ENCODE measurements at places on chromosomes 1 and 21. TPM values are rescaled to one million over a fixed set of nuclear protein-coding genes. Genes with fewer than 3 reads are reported as not detected.

IQGAP3 gene
- total RNA-seq = not detected

SEC16B gene
- total RNA-seq = 3.0 TPM

TMEM63A gene
- 79.3 TPM for total RNA-seq

ASPM gene
- 0.33 TPM for total RNA-seq

ILDR2 gene
- total RNA-seq = 13.0 TPM

GFI1 gene
- 0.30 TPM for total RNA-seq

SIM2 gene
- not detected for total RNA-seq

ADORA1 gene
- 1.3 TPM for total RNA-seq

LSS gene
- 80.9 TPM for total RNA-seq

RWDD3 gene
- total RNA-seq = 16.0 TPM

- no peak overlapping the region for H3K4me3 ChIP-seq
- no peak for DNase-seq
- H3K36me3 ChIP-seq = no peaks in the 10 kb centered on the region
Observed at GRCh38 chr1:185627171-185627570, 107.0 kb upstream of the HMCN1 start.

DNA sequence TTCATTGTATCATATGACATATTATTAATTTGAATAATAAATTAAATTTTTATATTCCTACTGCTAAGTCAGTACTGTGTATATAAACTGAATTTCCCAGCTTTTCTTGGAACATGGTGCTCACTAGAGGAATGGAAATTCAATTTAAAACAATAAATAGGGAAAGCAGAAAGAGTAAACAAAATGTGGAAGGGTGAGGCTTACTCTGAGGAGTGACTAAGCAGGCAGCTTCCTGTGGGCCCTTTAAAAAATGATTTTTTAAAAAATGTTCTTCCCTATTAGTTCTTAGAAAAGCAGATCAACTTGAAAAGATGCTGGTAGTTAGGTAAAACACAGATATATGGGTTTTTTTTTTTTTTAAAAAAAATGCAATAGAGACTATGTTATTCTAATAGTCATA is 49.5 kb upstream of the S1PR1 start:
- H3K27ac ChIP-seq = no peak overlapping the region
- H3K27me3 ChIP-seq = no peaks in the 10 kb centered on the region
- H3K36me3 ChIP-seq = no peaks in the 10 kb centered on the region
- H3K4me3 ChIP-seq = no peak overlapping the region

- no peaks in the 10 kb centered on the region for H3K27me3 ChIP-seq
- DNase-seq = no peak
- peaks cover 2% of the 10 kb centered on the region for H3K4me1 ChIP-seq
- no peak overlapping the region for H3K27ac ChIP-seq
- H3K4me3 ChIP-seq = no peak overlapping the region
- no peaks in the 10 kb centered on the region for H3K36me3 ChIP-seq
Observed at GRCh38 chr1:66335859-66336640, 197.9 kb upstream of the SGIP1 start.

DNA sequence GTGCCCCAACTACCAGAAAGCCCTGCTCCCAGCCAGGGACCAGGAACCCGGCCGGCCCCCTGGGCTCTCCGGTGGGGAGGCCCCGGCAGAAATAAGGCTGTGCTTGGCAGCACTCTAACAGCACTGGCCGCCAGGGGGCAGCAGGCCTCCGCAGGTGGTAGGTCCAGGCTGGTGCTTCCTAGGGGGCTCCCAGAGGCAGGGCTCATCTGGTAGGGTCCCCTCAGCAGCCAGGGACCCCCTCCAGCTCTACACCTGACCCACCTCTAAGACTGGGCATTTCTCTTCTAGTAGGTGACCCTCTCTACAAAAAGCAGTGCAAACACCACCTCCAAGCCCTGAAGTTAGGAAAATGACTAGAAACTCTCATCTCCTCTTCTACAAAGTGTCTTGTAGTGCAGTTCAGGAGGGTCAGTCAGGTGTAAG is 85.6 kb downstream of the STUM start:
- no peaks in the 10 kb centered on the region for H3K27me3 ChIP-seq
- no peak overlapping the region for H3K4me3 ChIP-seq
- no peaks in the 10 kb centered on the region for H3K36me3 ChIP-seq
- peak; percentile 90 for DNase-seq

DNA sequence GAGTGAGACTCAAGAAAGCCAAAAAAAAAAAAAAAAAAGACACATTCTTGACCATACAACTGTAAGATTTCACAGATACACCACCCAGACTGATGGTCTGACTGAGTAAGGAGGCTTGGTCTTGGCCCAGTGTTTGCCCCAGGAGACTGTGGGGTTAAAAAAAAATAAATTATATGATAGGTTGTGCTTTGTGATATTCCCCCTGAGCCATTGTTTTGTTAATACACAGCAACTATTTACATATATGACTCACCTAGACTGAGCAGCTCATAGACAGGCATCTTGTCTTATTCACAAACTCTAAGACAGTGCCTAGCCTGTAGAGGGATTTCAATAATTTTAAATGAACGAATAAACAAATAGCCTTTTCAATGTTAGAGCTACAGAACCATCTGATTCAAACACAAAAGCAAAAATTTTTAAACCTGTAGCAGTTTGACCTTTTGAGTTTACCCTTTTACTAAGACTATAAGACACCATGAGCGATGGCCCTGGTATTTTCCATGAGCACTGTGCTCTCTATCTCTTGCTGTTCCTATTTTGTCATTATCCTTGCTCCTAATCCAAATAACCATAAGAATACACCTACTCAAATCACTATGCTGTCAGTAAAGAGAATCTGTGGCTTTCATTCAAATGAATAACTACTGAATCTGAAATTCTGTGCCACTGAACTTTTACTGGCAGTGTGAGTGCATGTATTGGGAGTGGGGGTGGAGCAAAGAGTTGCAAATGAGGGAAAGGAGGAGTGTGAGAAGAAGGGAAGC is 199.4 kb upstream of the PTBP2 start:
- H3K4me3 ChIP-seq = no peak overlapping the region
- H3K4me1 ChIP-seq = no peaks in the 10 kb centered on the region
- no peak for DNase-seq
- no peaks in the 10 kb centered on the region for H3K27me3 ChIP-seq
- H3K27ac ChIP-seq = no peak overlapping the region

GRCh38 chr1:209456878-209457277 is 126.6 kb upstream of the CAMK1G start:
- H3K27me3 ChIP-seq = no peaks in the 10 kb centered on the region
- no peak overlapping the region for H3K4me3 ChIP-seq
- no peak overlapping the region for H3K27ac ChIP-seq
- no peak for DNase-seq

DNA sequence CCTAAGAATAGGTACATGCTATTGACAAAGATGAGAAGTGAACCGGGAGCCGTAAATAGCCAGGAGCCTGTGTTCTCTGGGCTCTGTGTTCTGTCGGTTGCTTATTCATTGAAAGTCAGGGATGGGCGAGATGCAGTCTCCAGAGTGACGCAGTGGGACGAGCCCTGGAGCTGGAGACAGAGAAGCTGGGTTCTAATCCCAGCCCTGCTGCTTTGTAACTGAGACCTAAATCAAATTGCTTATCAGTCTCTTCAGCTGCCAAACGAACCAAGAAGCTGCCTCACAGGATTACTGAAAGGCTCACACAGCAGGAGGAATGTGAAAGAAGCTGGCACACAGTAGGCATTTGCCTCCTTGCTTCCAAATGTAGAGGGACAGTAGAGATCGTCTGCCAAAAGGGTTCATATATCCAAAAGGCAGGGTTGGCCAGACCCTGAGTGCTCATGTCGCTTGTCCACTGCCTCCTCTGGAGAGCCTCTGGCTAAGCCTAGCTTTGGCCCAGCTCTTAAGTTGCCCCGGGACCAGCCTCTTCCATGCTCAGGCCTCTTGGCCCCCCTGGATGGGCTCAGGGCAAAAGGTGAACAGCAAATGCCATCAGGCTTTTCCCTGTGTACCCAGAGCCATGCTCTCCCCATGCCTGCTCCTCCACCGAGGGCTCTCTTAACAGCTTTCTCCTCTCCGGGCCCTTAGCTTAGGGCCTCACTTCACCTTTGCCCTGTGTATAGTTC is 134.2 kb upstream of the IPO9 start:
- H3K27ac ChIP-seq = no peak overlapping the region
- H3K27me3 ChIP-seq = no peaks in the 10 kb centered on the region
- no peaks in the 10 kb centered on the region for H3K36me3 ChIP-seq
- no peak overlapping the region for H3K4me3 ChIP-seq
- DNase-seq = no peak

DNA sequence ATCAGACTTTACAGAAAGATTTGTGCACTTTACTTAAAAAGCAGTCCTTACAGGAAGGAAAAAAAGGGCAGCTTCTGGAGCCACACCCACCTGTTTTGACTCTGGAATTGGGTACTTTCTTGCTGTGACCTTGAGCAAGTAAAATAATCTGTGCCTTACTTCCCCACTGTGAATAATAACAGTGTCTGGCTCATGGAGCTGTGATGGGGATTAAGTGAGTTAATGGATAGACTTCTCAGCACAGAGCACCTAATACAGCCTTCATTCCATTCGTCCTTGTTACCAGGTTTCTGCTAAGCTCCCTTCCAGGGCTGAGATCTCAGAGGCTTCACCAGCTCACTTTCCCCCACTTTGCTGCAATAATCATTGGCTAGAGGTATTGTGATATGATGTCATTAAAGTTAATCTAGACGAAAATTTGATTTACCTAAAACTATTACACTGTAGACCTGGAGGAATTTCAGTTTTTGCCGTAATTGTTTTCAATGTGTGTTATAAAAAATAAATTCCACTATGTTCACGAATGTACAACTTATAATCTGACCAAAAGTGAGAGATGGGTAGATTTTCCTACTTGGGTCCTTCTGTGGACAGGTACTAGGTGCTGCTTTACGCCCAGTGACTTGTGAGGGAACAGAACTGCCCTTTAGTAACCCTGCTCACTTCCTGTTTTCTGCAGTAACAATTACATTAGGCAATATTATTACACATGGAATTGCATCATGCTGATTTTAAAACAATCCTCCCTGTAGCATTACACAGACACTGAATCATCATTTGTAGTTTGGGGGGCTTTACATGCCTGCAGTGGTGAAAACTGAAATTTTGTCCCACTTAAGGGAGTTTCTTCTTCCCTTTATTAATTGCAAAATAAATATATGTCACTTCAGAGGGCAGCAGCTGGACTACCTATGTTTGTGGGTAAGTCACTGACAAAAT is 19.7 kb upstream of the ABCG1 start:
- no peak overlapping the region for H3K4me3 ChIP-seq
- no peak for DNase-seq
- peak overlapping the region; percentile 43 for H3K27ac ChIP-seq
- H3K36me3 ChIP-seq = no peaks in the 10 kb centered on the region
- peaks cover 5% of the 10 kb centered on the region for H3K4me1 ChIP-seq

GRCh38 chr1:14912839-14913481 is 240.6 kb upstream of the TMEM51 start:
- no peak overlapping the region for H3K4me3 ChIP-seq
- H3K36me3 ChIP-seq = no peaks in the 10 kb centered on the region
- DNase-seq = no peak
- H3K4me1 ChIP-seq = peaks cover 15% of the 10 kb centered on the region
- no peaks in the 10 kb centered on the region for H3K27me3 ChIP-seq

DNA sequence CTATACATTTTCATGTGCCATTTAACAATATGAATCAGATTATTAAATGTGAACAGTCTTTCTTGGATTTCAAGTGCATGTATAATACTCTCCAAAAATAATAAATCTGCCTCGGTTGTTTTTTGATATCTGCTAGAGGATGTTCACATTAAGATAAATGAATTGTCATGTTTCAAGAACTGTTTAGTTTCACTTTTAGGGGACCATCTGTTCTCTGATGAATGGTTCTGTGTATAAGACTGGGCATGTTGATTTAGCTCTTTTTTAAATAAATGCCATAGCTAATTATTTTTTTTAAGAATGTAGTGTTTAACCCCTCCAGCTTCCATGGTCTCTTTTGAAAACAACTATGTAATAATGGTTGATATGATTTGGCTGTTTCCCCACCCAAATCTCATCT is 1245.1 kb upstream of the ADGRL4 start:
- DNase-seq = no peak
- no peak overlapping the region for H3K4me3 ChIP-seq
- no peaks in the 10 kb centered on the region for H3K36me3 ChIP-seq
- H3K27me3 ChIP-seq = no peaks in the 10 kb centered on the region

GRCh38 chr1:50959913-50960844 is at the start of gene FAF1:
Gene FAF1 (minus strand): TSS chr1:50960267. CDS start chr1:50959811, 456 bp downstream.
- H3K27me3 ChIP-seq = no peaks in the 10 kb centered on the region
- H3K4me3 ChIP-seq = peak within 1 kb of the TSS; percentile 70
- H3K4me1 ChIP-seq = no peaks in the 10 kb centered on the region
- no peak within 1 kb of the TSS for H3K27ac ChIP-seq

DNA sequence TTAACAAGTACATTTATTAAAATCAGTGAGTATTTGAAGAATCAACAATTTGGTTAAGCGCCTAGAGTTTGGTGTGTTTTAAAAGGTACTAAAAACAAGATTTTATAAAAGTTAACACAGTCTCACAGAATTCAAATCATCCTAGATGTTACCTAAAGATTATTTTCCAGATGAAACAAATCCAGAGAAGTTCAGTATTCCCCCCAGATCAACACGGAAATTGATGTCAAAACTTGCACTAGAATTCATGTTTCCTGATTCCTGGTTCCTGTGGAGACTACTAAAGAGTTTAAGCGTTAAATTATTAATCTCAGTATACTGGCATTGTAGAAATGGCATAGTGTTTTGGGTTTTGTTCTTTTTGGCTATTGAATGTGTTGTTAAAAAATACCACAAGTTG is 1.4 kb downstream of the PTBP2 start:
- H3K27ac ChIP-seq = no peak overlapping the region
- peaks cover 5% of the 10 kb centered on the region for H3K4me1 ChIP-seq
- peak overlapping the region; percentile 67 for H3K4me3 ChIP-seq
- H3K36me3 ChIP-seq = no peaks in the 10 kb centered on the region

- no peak overlapping the region for H3K27ac ChIP-seq
- no peak overlapping the region for H3K4me3 ChIP-seq
- H3K27me3 ChIP-seq = no peaks in the 10 kb centered on the region
- peaks cover 15% of the 10 kb centered on the region for H3K4me1 ChIP-seq
- no peak for DNase-seq
Observed at GRCh38 chr1:225757927-225758656, 19.5 kb upstream of the SRP9 start.

- peak overlapping the region; percentile 89 for H3K27ac ChIP-seq
- H3K36me3 ChIP-seq = no peaks in the 10 kb centered on the region
- peaks cover 4% of the 10 kb centered on the region for H3K4me1 ChIP-seq
- peak overlapping the region; percentile 93 for H3K4me3 ChIP-seq
Observed at GRCh38 chr1:244450597-244451538, 841 bp downstream of the ADSS2 start.

DNA sequence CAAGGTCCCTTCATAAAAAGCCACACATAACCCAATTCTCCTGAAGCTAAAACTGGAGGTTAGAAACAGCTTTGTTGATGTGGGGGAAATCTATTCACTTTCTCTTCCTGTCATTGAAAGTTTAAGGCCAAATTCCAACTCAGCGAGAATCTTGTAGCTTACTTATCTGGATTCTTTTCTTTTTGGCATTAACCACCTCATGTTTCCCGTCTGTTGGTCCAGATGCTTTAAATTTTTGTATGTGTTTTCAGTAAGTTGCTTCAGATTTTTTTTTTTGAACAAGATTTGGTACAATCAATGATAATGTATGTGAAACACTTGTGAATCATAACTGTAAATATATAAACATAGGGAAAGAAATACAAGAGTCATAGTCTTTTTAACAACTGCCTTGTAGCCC is 33.7 kb upstream of the NEK7 start:
- no peak for DNase-seq
- no peak overlapping the region for H3K27ac ChIP-seq
- H3K36me3 ChIP-seq = no peaks in the 10 kb centered on the region
- peaks cover 2% of the 10 kb centered on the region for H3K4me1 ChIP-seq
- H3K4me3 ChIP-seq = no peak overlapping the region

Data from ovary (tissue), 10 donors.